ENCODE measurements at places on chromosomes 3 and 15.

- no peak for DNase-seq
Measured at GRCh38 chr3:66386925-66387650, 113.7 kb downstream of the LRIG1 start.

DNA sequence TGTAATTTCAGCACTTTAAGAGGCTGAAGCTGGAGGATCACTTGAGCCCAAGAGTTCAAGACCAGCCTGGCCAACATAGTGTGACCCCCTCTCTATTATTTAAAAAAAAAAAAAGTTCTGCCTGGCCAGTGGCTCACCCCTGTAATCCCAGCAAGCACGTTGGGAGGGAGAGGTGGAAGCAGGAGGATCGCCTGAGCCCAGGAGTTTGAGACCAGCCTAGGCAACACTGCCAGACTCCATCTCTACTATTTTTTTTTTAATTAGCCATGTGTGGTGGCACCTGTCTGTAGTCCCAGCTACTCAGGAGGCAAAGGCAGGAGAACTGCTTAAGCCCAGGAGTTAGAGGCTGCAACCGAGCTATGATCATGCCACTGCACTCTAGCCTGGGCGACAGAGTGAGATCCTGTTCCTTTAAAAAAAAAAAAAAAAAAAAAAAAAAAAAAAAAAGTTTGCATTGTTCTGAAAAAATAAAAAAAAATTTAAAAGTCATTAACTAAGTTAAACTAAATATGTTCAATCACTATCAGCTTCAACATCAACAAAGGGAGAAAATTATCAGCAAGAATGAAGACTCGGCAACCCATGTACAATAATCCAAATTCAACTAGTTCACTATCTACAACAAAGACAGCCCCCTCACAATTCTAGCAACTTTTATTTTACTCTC lies 1.9 kb downstream of the RAF1 start:
- DNase-seq = no peak

GRCh38 chr3:126546549-126547239 lies 12.0 kb downstream of the C3orf22 start:
- DNase-seq = no peak

- DNase-seq = no peak
Measured at GRCh38 chr3:135918600-135918999, 46.9 kb upstream of the PPP2R3A start.

- no peak for DNase-seq
Measured at GRCh38 chr15:71801935-71802655, 8.3 kb upstream of the NR2E3 start.

GRCh38 chr3:1404270-1404962 lies 311.6 kb downstream of the CNTN6 start:
- no peak for DNase-seq

- no peak for DNase-seq
Measured at GRCh38 chr3:39118079-39118478, 10.6 kb downstream of the TTC21A start.

Measured in stimulated activated CD4-positive, alpha-beta T cell treated with anti-CD3 and anti-CD28 coated beads, TNF-alpha, amount 100 ng/mL, for 1 hour (primary cell).